Right lung (tissue), 10 donors: ENCODE measurements at places on chromosomes 12 and 14. TPM values are rescaled to one million over a fixed set of nuclear protein-coding genes. Genes with fewer than 3 reads are reported as not detected.

The C12orf54 gene
- polyA plus RNA-seq = 0.74 TPM

The ADAM21 gene
- polyA plus RNA-seq = 0.89 TPM

The RPGRIP1 gene
- polyA plus RNA-seq = 0.53 TPM

The TOGARAM1 gene
- polyA plus RNA-seq = 37.6 TPM

The SMCO2 gene
- polyA plus RNA-seq = 0.22 TPM

The SRRM4 gene
- polyA plus RNA-seq = 0.36 TPM

The LRTM2 gene
- not detected for polyA plus RNA-seq

- no peak for DNase-seq
Measured at GRCh38 chr14:73476451-73476931, 14.2 kb upstream of the RIOX1 start.

DNA sequence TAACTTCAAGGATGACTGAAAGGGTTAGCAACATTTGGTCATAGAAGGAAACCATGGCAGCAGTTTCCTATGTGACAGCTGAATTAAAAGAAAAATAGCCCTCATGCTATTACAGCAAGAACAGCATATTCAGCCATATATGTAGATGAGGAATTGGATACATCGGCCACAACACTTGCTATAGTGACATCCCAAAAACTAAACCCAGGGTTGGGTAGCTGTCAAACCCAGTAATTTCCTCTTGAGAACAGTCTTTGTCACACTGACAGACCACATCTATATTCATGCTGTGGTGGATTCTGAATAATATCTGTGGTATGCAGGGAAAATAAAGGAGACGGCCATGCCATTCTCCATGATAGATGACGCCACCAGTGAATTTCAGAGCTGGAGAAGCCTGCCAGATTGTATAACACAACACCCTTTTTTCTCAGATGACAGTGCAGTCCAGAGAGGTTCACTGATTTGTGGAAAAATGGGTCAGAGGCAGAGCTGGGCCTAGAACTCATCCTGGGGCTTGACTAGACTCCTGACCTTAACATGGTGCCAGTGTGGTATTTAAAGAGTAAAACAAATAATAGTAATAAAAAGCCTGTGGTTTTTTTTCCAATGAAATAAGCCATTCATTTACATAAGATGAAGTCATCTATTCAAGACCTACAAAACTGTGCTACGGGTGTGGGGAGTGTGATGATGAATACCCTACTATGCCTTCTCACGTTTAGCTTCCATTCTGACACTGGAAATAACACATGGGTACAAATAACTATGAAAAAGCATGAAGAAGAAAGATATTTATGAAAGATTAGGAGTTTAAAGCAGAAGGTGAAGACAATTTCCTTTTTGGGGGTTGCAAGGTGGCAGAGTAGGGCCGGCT is 32.3 kb downstream of the EFCAB11 start:
- DNase-seq = no peak

DNA sequence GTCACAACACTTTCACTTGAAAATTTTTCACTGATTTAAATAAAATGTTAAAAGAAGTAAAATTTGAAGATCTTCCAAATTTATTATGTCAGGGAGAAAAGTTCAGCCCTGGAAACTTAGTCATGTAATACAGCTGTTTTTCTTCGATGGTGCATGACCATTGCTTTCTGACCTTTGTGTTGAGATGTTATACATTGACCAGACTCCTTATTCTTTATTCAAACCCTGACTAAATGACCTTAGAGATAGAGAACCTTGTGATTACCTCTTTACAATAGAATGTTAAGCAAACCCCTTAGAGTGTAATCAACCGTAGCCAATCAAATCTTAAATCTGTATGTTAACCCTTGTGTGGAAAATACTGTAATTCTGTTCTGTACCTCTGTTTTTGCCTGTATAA is 34.5 kb downstream of the PLCZ1 start:
- DNase-seq = no peak

DNA sequence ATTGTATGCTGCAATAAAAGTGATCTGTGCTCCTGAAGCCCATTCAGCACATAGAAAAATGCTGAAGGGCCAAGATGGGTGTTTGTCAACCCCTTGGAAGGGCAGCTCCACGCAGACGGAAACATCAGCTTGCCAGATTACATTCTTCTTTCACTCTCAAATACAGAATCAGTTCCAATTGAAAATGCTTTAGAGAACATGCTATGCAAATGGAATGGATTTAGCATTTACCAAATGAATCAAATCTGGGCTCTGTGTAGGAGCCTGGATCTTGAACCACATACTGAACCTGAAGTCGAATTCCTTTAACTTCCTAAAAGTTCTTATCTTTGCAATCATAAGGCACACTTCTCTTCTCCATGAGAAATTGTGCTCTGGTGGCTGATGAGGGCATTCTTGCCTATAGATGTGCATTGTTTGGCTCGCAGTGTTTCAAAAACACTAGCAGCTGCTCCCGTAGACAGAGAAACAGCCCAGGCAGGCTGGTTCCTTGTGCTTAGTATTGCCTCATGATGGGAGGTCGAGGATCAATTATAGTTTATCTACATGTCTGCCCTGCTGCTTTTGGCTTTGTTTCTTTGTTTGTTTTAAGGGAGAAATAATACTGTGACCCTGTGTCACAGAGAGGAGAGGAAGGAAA is 489.8 kb upstream of the FLRT2 start:
- DNase-seq = no peak

DNA sequence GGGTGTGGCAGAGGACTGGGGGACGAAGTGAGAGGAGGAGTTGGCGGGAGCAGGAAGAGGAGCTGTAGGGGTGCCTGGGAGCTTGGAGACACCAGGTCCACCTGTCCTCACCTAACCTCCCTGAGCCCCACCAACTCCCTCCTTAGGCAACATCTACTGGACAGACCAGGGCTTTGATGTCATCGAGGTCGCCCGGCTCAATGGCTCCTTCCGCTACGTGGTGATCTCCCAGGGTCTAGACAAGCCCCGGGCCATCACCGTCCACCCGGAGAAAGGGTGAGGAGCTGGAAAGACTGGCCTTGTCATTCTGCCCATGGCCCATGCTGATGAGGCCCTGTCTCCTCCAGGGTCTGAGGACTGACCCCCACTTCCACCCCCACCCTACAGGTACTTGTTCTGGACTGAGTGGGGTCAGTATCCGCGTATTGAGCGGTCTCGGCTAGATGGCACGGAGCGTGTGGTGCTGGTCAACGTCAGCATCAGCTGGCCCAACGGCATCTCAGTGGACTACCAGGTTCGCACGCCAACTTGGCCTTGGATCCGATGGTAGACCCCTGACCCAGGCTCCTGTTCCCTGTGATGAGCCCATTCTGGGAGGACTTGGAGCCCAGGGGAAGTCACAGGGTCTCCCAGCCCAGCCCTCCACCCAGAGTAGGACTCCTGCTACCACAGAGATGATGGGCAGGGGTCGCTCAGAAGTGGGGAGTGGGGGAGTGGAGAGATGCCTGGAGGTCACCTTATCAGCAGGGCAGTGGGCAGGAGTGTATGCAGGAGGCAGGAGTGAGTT is 32.5 kb upstream of the NXPH4 start:
- DNase-seq = no peak

DNA sequence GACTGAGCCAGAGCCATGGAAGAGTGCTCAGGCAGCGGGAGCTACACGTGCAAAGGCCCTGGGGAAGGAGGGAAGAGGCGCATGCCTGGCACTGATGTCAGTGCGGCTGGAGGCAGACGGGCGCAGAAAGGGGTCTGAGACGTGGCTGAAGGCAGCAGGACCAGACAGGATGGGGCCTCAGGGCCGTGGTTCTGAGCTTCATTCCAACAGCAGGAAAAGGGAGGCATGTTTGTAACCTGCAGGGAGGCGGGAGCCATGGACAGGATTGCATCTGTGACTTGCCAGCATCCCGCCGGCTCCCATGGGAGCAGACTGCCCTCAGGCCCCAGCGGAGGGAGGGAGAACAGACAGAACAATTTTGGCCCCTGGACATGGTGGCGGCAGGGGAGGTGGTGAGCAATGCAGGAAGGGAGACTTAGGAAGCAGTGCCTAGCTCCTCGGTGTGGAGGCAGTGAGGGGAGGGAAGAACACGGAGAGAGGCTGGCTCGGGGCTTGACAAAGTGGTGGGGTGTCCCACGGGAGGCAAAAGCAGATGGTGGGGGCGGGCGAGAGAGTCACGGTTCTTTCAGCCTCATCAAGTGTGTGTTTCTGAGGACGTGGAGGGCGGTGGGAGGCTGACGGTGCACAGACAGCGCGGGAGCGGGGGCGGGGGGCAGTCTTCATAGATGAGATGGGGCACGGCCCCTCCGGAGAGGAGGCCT is 33.3 kb upstream of the INF2 start:
- no peak for DNase-seq

GRCh38 chr12:60205500-60205899 is 609.7 kb downstream of the SLC16A7 start:
- DNase-seq = no peak

- DNase-seq = no peak
Measured at GRCh38 chr14:77903937-77904617, 104.2 kb downstream of the ADCK1 start.

GRCh38 chr12:66959276-66959675 is 280.4 kb upstream of the GRIP1 start:
- DNase-seq = no peak

GRCh38 chr14:101062601-101063000 is 159.1 kb upstream of the RTL1 start:
- DNase-seq = no peak

DNA sequence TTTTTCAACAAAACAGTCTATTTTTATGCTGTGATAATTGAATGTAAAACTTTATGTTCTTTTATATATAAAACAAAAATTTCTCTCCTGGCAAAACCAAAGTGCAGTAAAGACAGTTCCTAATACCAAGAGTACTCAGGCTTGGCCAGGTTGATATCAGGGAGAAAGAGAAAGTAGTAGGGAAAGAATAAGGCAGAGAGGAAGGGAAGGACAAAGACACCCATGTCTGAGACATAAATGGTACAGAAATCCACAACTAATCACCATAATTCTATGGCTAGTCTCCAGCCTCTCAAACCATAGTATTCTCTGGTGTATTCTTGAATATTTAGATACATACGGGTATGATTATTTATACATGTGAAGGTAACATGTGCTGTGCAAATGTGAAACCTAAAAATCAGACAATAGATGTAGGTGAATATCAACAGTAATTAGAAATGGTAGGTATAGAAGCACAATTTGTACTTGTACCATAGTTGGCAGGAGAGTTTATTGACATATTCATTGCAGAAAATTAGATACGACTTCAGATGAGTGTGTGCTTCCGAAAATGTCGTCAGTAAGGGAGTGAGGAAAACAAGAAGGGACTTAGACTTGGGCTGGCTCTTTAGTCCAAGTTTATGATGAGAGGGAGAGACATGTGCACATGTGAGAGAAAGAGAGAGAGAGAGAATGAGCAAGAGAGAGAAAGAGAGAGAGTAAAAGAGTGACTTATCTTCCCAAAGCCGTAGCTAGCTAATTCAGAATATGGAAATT is 230.8 kb upstream of the NPAS3 start:
- no peak for DNase-seq

GRCh38 chr14:31307198-31307597 is 99.6 kb upstream of the HECTD1 start:
- no peak for DNase-seq

GRCh38 chr14:23612354-23612732 is 23.8 kb upstream of the DHRS2 start:
- no peak for DNase-seq

- no peak for DNase-seq
Measured at GRCh38 chr14:49977126-49977841, 84.4 kb downstream of the ARF6 start.

DNA sequence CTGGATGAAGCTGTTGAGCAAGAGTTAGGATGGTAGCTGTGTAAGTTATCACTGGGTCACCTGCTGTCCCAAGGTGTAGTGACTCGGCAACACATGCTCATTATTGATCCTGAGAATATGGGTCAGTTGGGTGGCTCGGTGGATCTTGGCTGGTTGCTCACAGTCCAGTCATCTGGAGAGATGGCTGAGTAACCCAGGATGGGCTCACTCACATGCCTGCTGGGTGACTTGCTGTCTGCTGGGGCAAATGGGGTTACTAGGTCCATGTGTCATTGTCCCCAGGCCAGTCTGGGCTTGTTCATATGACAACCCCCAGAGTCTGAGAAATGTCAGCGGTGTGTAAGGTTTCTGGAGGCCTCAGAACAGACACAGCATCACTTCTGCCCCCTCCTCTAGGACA is 69.5 kb downstream of the SLC15A4 start:
- DNase-seq = no peak

- DNase-seq = no peak
Measured at GRCh38 chr14:30982533-30982932, 42.9 kb upstream of the AP4S1 start.

DNA sequence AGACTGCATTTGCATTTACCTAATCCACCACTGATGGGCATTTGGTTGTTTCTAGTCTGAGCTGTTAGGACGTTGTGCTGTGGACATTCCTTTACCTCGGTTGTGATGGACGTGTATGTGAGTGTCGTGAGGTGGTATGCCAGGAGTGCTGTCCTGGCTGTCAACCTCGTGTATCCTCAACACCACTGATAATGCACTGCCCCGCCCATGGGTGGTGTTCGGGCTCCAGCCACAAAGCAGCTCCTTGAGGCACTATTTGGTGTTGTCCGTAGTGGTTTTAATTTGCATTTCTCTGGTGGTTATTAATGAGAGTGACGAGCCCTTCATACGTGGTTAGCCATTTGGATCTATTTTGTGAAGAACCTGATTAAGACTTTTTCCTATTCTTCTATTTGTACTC is 87.6 kb downstream of the PPP2R5C start:
- DNase-seq = no peak

GRCh38 chr12:109162551-109162950 is 46.2 kb downstream of the ACACB start:
- no peak for DNase-seq

- DNase-seq = no peak
Measured at GRCh38 chr14:99679543-99679942, 4.6 kb upstream of the CYP46A1 start.

DNA sequence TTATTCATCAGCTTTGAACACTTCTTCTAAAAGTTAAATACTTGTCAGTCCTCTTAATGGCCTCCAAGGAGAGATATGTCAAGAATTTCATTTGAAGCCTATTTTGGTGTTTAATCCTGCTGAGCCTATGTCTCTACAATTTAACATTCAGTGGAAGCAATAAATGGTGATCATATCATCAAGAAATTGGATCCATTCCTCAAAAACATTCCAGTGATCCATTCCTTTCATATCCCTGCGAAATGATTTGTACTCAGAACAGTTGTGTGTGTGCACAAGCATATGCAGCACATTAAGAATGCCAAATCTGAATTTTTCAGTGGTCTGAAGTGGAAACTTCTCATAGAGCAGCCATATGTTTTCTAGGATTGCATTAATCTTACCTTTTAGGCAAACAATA is 373.7 kb upstream of the SYT1 start:
- no peak for DNase-seq
